CD4-positive, alpha-beta T cell treated with Interleukin-15 for 1 hour (primary cell): ENCODE measurements at places on chromosomes 7 and 10.

DNA sequence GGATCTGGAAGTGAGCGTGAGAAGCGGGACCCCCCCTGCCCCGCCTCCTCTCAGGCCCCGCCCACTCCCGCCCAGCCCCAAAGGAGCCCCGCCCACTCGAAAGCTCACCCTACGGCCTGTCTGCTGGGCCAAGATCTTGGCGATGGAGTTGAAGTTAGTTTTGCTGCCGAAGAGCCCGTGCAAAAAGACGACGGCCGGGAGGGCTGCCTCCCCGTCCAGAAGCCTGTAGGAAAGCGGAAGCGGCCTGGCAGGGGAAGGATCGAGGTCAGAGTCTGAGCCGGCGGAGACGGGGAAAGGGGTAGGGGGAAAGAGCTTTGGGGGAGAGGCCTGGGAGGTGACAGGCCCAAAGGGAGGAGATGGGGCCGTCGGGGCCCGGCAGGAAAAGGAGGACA lies 386 bp downstream of the ABHD11 start:
- DNase-seq, result peak; percentile 58

DNA sequence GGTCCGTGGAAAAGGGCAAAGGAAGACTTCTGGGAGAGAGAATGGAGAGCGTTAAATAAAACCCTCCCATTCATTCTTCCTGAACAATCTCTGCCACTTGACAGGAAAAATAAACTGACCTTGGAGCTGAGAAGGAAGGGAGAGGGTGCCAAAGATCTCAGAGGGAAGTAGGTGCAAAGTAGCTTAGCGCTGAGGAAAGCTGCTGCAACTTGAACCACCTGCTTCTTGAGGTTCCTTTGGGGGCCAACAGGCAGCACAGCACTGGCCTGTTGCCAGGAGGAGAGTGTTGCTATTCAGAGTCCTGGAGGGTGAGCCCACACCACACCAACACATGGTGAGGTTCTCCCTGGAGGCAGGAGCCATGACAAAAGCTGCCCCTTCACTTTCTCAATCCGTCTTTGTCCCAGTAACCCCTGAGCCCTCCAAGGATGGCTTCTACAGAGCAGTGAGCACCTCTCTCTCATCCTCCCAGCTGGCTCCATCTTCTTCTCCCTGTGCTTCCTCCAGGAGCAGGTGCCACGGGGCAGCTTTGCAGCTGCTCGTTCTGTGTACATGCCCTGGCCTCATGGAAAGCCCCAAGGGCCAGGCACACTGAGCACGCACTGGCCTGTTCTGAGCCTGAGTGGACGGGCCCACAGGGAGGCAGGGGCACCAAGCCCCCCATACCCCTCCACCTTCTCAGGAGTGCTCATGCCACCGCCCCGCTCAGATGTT lies 101.3 kb downstream of the STRA8 start:
- no peak for DNase-seq

DNA sequence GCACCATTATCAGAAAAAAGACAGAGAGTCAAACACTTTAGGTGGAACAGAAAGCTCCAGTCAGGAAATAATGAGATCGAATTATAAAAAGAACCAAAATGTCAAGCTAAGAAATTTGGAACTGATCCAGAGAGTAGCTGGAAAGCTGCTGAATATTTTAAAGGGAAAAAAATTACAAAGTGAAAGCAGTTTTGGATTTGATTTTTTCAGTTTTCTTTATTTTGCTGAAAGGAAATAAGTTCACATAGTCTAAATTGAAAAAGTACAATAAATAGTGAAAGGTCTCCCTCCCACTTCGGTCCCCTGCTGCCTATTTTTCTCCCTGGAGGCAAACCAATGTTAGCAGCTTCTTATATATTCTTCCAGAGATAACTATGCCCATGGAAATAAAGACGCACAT lies 11.3 kb upstream of the TOMM7 start:
- DNase-seq, result no peak

- peak; percentile 18 for DNase-seq
These were observed 3.0 kb downstream of the GPRIN2 start for GRCh38 chr10:46553238-46554049.

DNA sequence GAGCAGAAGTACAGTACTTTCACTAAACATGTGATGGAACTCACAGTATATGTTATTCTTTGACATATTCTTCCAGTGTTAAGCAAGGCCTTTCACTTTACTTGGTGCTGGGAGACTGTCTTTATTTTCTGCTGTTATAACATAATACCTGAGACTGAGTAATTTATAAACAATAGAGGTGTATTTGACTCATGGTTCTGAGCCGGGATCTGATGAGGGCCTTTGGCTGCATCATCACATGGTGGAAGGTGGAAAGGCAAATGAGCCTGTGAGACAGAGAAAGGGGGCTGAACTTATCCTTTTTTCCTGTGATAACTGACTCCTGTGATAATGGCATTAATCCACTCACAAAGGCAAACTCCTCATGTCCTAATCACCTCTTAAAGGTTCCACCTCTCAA lies 1.4 kb downstream of the SUPV3L1 start:
- no peak for DNase-seq
